ENCODE measurements at places on chromosomes 7 and 10.

- no peak for DNase-seq
Measured at GRCh38 chr7:2759736-2760097, 71.7 kb downstream of the AMZ1 start.

DNA sequence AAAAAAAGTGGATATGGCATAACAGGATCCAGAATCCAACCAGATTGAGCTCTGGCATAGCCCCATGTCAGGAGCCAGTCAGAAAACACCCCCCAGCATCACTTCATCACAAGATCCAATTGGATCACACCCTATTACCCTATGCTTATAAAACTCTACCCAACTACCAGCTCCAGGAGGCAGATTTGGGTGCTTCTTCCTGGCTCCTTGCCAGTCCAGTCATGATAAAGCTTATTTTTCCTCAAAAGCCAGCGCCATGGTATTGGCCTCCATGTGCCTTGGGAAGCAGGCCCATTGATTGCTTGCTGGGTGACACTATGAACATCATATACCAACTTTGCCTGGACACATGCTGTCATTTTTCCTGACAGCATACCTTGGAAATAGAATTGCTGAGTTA is 281.4 kb upstream of the MKLN1 start:
- DNase-seq = no peak

DNA sequence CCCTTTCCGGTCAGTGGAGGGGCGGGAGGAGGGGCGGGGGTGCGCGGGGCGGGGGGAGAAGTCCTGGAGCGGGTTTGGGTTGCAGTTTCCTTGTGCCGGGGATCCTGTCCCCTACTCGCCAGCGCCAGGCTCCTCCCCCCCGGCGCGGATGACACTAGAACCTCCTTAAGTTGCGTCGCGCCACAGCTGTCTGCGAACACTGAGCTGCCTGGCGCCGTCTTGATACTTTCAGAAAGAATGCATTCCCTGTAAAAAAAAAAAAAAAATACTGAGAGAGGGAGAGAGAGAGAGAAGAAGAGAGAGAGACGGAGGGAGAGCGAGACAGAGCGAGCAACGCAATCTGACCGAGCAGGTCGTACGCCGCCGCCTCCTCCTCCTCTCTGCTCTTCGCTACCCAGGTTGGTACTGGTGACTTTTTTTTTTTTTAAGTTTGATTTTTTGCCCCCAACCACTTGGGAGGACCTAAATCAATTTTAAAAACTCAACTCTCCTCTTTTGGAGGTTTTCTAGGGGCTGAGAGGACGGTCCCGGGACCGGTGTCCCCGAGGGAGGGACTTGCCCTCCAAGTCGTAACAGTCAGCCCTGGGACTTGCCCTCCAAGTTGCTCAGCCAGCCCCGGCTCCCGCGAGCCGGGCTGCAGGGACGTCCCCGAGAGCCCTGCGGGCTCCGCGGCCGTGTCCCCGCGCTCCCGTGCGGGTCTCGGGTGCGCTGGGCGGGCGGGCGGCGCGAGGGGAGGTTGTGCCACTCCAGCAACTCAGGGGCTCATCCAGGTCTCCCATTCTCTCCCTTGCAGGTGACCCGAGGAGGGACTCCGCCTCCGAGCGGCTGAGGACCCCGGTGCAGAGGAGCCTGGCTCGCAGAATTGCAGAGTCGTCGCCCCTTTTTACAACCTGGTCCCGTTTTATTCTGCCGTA is at the start of gene GATA3:
Gene GATA3 (plus strand): TSS at position 195 of the 914 bp plus-strand sequence. CDS start 968 bp downstream, outside the sequence.
- peak; percentile 60 for DNase-seq

DNA sequence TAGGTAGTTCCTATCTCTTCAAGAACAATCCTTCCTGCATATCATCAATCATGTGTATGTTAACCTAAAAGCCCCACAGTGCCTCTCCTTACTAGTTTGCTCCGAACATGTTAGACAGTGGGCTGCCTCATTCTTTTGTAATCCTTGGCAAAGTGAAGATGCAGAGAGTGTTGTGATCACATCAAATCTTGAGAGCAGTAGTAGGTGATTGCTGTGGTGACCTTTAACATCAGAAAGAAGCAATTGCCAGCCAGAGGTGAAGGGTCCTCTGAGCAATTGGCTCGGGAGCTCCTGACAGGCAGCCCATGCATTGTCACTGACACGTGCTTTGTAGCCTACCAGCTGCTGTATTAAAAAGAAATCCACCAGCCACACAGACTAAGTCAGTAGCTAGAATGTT is 19.6 kb upstream of the GSTK1 start:
- DNase-seq = no peak

DNA sequence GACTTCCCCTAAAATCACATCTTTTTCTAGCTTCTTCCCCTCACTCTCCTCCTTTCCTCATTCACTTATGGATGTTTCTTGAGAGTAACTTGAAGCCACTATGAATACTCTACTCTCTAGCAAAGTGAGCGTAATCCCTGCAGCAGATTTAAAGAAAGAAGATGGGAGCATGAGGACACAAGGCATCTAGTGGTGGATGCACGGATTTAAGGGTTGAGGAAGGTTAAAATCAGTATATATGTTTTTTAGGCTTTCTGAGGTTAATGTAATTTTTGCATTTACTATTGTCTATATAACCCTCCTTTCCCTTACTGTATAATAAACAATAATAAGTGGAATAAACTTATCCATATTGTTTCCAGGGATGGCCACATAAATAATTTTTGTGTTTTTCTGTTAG is 495.2 kb upstream of the TPK1 start:
- DNase-seq = no peak

DNA sequence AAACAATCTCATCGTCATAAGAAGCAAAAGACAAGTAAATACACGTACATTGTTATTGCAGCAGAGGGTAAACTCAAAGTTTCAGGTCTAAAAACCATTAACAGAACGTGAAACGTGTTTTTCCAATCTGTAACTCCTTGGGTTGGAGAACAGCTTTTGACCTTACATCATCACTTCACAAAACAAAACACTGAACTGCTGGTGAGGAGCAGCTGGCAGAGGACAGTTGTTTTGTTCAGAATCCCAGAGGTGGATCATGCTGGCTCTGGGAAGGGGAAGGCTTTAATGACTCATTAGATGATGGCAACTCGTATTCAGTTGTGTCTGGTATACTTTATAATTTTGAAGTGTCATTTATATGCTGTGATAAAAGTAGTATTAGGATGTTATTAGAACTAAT is 923.0 kb upstream of the CELF2 start:
- no peak for DNase-seq

DNA sequence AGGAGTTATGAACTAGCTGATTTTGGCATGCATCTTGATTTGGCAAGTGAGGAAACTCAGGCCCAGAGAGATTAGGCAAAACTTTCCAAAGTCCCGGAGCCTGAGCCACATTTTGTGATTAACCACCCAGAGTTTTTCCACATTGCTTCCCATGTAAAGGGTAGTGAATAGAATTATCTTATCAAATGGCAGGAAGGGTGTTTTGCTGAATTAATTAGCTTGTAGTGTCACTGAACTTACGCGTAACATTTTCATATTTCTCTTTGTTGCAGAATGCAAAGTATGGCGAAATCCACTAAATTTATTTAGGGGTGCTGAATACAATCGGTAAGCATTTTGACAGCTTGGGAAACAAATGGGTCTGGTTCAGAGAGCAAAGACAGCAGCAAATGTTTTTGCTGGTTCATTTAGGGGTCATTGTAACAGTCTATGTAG is 176.2 kb downstream of the ST7 start:
- no peak for DNase-seq

GRCh38 chr10:128180843-128181242 is 54.6 kb upstream of the MKI67 start:
- no peak for DNase-seq

DNA sequence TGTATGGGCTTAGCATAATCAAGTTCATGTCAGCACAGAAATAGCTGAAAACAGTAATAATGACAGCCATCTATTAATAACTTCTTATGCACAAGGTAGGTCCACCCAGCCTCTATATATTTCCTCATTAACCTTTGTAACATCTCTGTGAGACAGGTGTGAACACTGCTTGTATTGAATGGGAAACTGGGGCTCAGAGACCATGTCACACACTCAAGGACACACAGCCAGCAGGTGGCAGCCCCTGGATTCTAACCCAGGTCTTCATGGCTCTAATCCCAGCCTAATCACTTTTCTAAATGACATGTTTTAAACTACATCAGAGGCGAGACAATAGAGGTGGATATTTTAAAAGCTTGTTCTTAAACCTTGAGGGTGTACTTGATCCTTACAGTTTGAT is 591.4 kb downstream of the PARD3 start:
- no peak for DNase-seq

GRCh38 chr10:117652228-117653169 is 110.0 kb downstream of the EMX2 start:
- no peak for DNase-seq

DNA sequence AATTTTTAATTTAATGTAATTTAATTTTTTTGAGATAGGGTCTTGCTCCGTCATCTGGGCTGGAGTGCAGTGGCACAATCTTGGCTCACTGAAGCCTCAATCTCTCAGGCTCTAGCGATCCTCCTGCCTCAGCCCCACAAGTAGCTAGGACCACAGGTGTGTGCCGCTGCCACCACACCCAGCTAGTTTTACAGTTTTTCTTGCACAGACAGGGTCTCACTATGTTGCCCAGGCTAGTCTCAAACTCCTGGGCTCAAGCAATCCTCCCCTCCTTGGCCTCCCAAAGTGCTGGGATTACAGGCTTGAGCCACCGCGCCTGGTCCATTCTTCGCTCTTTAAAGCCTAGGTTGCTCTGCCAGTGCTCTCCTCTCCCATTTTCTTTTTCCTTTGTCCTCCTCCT is 12.9 kb downstream of the CALML3 start:
- no peak for DNase-seq

GRCh38 chr10:46031648-46032532 is 1.5 kb upstream of the NCOA4 start:
- DNase-seq = no peak

GRCh38 chr10:62911210-62911963 is 95.2 kb upstream of the EGR2 start:
- no peak for DNase-seq

DNA sequence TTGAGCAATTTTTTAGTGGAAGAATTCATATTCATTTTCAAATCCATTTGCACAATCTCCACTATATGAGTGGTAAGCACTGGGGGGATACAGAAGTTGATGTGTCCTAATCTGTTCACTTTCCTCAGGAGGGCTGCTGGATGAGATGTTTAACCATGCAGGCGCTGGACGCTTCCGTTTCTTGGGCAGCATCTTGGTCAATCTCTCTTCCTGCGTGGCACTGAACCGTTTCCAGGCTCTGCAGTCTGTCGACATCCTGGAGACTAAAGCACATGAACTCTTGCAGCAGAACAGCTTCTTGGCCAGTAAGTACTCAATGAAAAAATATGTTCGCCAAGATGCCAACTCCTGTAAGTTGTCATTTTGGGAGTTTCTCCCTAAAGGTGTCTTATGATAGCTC is 179.3 kb downstream of the ABCA13 start:
- DNase-seq = no peak

All from stimulated activated CD8-positive, alpha-beta memory T cell treated with anti-CD3 and anti-CD28 coated beads, Interleukin-4, amount 100 ng/mL, for 1 hour (primary cell).